ENCODE measurements at places on chromosomes 12 and 14. TPM values are rescaled to one million over a fixed set of nuclear protein-coding genes. Genes with fewer than 3 reads are reported as not detected.

The MYF6 gene
- 0.43 TPM for total RNA-seq

The RBM19 gene
- total RNA-seq = 28.7 TPM

DNA sequence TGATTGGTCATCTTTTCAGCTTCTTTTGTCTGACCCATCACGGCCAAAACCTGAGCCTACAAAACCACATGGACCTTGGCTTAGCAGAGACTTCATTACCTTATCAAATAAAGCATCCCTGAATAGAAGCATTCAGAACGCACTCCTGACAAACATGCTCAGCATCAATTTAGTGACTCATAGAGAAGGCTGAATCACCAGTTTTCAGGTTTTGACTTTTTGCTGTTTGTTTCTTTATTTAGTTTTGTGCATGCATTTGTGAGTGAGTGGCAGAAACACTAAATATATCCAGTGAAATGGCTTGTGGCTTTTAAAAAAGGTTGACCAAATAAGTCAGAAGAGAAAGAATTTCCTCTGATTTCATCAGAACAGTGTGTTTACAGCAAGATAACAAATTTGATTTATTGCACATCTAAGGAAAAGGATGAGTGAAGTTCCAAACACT is 19.0 kb upstream of the OVCH1 start:
- H3K27me3 ChIP-seq = no peaks in the 10 kb centered on the region
- no peaks in the 10 kb centered on the region for H3K4me1 ChIP-seq
- no peak for DNase-seq
- no peak overlapping the region for H3K27ac ChIP-seq

DNA sequence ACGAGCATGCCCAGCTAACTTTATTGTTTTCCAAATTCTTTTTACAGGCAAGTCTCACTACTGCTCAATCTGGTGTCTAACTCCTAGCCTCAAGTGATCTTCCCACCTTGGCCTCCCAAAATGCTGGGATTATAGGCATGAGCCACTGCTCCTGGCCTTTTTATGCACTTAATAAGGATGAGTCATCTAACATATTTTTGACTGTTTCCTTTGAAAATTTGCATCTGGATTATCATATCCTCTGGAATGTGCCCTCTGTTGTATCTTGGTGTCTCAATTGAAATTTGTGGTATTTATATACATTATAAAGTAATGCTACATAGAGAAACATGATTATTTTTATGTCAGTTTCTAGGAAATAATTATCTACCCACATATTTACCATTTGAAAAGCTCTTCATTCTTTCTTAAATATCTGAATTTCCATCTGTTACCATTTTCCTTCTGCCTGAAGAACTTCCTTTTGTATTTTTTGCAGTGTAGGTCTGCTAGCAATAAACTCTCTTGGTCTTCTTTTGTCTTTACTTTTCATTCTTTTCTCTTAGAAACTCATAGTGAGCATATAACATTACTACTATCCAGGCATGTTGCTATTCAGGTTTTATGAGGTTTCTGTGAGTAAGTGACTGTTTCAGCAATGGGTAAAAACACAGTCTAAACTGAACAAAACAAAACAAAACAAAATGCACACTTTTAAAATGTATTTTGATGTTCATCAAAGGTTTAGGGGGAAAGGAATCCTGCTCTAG is 52.8 kb upstream of the CNOT2 start:
- H3K27me3 ChIP-seq = no peaks in the 10 kb centered on the region
- H3K36me3 ChIP-seq = no peaks in the 10 kb centered on the region
- H3K4me1 ChIP-seq = no peaks in the 10 kb centered on the region
- H3K27ac ChIP-seq = no peak overlapping the region
- H3K4me3 ChIP-seq = no peak overlapping the region

DNA sequence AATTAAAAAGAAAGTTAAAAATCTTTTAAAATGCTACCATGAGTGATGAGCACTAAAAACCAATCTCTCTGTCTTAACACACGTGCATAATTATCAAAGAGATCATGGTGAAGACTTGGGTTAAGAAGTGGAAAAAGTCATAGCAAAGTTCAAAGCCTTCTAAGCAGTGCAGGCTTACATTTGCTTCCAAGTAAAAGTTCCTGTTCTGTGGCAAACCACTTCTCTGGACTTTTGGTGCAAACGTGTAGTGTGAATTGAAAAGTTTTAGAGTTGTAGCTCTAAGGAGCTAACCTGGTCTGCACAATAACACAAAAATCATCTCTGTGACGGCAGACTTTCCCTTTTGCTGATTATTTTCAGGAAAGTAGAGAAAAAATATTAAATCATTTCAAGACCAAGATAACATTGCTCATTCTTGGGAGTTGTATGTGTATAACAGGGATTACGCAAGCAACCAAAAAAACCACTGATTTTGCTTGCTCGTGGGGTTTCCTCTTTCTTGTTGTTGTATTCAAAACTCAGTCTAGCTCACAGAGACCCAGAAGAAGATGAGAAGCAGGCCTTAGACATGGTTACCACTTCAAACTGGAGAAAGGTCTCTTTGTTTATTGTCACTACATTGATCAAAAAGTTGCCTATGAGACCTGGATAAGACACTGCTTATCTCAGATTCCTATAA is 2.3 kb upstream of the GLIPR1 start:
- H3K4me1 ChIP-seq = no peaks in the 10 kb centered on the region
- H3K36me3 ChIP-seq = no peaks in the 10 kb centered on the region
- no peaks in the 10 kb centered on the region for H3K27me3 ChIP-seq
- no peak overlapping the region for H3K27ac ChIP-seq
- H3K4me3 ChIP-seq = no peak overlapping the region

Measured in neural progenitor cell (in vitro differentiated cells).